RCC 7860 (cell line): ENCODE measurements at places on chromosomes 4 and X.

DNA sequence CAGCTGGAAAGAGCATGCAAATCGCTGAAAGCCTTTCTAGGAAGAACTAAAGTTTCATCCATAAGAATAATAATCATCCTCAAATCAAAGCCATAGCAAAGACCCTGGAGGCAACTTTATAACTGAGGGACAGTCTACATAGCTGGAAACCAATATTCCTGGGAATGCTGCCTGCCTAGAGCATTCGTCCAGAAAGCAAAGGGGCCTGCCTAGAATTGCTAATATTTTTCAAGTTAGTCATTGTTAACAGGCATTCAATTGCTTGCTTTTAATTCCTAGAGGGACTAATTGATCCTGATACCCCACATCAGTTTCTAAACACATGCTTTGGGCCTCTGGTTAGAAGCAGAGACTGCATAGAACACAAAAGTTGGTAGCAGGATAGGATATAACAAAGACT is 4.2 kb upstream of the PPARGC1A start:
- no peak for DNase-seq

DNA sequence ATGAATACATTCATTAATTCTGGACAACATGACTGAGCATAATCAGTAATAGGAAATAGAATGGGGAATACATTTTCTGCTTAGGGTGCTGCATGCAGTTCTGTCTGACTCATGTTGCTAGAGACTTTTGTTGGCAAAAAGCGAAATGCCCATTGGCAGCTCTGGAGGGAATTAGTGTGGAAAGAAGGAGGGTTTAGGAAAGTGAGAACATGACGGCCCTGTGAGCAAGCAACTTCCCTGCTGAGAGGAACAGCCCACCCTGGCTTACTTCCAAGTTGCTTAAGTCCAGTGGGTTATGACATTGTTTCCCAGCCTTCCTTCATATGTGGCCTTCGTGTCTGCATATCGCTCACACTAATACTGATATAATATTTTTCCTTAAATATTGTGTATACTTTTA is 13.8 kb downstream of the MAD2L1 start:
- DNase-seq, result peak; percentile 74

GRCh38 chr4:6294705-6295421 is 25.2 kb downstream of the WFS1 start:
- DNase-seq, result no peak

GRCh38 chr4:103845075-103845474 is 125.3 kb upstream of the TACR3 start:
- DNase-seq, result no peak

- DNase-seq, result no peak
These were observed 35.7 kb upstream of the TBC1D14 start for GRCh38 chr4:6873792-6874461.

DNA sequence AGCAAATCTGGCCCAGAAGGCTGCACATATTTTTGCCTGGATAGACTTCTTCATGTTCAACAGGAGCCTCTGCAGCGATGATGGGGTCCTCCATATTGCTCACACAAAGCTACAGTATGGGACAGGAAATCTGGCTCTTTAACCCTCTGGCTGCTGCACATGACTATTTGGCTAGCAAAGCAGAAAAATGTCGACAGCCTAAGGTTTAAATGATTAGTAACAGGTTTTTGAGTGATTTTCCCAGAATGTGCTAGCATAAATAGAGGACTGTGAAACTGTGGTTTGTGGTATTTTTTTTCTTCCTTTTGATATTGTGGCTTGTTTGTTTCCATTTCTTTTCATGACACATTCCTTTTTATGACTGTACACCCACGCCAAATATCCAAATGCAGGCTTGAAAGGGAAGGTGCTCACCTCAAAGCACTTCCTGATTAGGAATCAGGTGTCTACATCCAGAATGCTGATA is 120.2 kb upstream of the GK2 start:
- no peak for DNase-seq

- DNase-seq, result no peak
These were observed 221.8 kb upstream of the KLF3 start for GRCh38 chr4:38442073-38442788.

- no peak for DNase-seq
These were observed 485.5 kb downstream of the NAF1 start for GRCh38 chr4:162681212-162681611.

DNA sequence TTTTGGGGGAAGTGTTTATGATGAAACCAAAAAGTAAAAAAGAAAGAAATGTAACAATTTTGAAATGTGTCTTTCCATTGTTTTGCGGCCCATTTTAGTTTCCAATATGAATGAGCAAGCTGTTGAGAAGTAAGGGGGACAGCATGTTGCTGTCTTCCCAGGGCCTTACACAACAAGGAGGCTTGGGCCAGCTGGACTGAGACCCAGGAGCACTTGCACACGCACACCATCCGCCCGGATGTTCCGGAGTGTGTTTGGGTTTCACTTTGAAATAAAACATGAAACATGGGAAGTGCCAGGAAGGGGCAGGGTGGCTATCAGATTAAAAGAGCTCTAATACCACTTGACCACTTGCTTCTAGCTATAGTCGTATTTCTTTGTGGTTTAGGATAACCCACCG is 144.4 kb downstream of the NHS start:
- no peak for DNase-seq

DNA sequence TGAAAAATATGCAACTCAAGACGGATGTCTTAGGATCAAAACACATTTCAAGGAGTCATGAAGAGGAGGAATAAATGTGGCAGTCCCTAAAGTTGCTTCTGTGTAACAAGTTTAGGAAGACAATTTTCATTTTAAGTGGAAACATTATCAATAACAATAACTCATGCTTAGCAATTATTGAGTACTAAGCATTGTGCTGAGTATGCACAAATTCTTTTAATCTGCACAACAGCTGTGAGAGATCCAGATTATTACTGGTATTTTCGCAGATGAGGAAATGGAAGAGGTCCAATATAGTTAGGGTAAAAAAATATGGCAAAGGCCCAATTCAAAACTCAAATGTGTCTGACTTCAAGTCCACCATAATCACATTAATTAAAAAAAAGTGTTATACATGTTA is 2.9 kb upstream of the TEX13B start:
- DNase-seq, result no peak

DNA sequence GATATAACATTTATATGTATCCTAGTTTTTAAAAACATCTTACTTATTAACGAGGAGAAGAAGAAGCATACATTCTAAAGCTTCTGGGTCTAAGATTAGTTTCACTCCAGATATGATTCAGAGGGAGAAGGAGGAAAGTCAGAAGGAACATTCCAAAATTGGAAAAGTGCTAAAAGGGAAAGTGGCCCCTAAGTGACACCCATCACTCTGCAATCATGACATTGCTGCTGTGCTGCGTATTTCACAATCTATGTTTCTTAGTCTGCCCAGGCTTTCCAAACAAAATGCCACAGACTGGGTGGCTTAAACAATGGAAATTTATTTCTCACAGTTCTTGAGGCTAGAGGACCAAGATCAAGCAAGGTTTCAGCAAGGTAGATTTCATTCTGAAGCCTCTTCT is 72.5 kb upstream of the ATOH1 start:
- DNase-seq, result no peak

GRCh38 chrX:48487362-48487798 is 11.4 kb downstream of the FTSJ1 start:
- peak; percentile 99 for DNase-seq

DNA sequence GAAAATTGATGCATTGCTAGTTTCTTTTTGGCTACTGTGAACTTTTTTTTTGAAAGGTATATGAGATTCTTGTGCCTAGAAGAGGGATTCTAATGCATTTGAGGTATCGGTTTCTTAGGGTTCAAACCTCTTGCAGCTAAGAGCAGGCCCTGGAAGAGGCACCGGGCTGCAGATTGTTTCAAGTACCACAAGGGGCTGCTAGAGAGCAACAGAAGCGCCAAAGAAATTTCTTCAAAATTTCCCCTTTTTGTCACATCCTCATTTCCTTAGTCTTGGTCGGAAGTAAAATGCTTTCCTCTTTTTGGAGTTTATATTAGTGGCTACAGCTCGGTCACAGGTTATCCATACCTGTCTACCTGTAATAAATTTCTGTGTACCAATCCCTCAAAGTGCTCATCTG is 89.8 kb downstream of the PDGFRA start:
- DNase-seq, result peak; percentile 18

GRCh38 chr4:47801481-47802002 is 36.3 kb downstream of the CORIN start:
- no peak for DNase-seq

GRCh38 chr4:42573249-42573648 is 83.7 kb downstream of the ATP8A1 start:
- DNase-seq, result no peak

DNA sequence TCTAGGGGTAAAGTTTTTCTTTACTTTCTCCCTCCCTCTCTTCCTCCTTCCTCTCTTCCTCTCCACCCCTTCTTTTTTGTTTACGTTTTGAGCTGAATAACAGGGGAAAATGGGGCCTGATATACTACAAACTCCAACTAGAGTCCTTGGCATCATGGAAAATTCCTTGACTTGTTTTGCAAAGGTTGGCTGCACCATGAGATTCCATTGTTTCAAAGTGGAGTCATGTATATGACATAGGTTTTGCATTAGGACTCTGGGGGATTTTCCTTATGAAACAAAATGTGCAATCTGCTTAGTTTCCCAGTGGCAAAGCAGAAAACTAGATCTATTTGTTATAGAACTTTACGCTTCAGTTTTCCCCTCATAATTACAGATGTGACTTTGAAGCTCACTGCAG is 233.5 kb upstream of the PGRMC2 start:
- DNase-seq, result peak; percentile 40

GRCh38 chrX:120356084-120356483 is 5.8 kb upstream of the ATP1B4 start:
- no peak for DNase-seq

DNA sequence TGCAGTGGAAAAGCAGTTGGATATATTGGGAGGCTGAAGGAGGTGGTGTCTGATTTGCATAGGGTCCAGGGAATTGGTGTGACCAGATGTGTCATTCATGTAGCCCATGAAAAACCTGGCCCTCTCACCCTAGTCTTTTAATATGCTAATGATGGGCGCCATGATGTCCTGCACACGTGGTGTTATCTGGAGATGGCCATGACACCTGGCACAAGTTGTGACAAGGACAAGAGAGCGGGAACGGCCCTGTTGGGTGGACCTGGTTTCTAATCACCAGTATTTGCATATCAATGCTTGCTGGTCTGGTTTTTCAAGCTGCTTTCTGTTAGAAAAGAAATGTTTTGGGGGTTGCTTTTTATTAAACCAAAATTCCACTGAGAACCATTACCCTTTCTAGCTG is 87.4 kb downstream of the ZXDA start:
- DNase-seq, result no peak

DNA sequence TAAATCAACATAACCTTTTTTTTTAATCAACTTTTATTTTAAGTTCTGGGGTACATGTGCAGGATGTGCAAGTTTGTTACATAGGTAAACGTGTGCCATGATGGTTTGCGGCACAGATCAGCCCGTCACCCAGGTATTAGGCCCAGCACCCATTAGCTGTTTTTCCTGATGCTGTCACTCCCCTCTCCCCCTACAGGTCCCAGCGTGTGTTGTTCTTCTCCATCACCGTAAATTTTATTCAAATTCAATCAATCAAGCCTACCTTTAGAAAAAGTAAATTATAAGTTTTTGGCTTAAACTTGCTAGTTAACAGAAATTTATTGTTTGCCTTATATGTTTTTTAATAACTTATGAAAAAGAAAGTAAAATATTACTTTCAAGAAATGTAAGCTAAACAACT is 25.9 kb downstream of the TIGD2 start:
- DNase-seq, result no peak

- DNase-seq, result no peak
These were observed 325.0 kb downstream of the PCDH7 start for GRCh38 chr4:31045151-31045550.

- DNase-seq, result no peak
These were observed 35.1 kb upstream of the TBL1X start for GRCh38 chrX:9429767-9430166.

DNA sequence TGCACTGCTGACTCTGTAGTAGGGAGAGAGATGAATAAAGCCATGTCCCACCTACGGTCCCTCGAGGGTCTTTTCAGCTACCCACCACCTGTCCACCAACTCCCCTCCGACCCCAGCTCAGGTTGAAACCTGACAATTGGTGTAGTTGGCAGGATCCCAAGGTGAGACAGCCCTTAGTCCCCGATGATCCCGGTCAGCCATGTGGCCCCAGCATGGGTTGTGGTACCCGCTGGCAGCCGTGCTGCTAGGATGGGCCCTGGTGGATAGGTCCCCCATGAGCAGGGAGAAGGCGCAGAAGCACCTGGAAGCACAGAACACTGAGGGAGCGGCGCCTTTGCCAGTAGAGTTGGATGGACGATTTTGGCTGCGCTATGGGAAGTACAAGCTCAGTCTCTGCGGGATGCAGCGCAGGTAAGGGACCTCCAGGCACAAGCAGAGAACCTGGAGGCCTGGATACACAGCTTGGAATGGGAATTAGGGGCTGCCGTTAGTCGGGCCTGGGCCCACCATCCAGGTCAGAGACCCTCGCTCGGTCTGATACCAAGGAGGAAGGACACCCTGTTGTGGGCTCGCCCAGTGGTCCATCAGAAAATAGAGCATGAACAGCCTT is 694.6 kb upstream of the AGA start:
- DNase-seq, result no peak

DNA sequence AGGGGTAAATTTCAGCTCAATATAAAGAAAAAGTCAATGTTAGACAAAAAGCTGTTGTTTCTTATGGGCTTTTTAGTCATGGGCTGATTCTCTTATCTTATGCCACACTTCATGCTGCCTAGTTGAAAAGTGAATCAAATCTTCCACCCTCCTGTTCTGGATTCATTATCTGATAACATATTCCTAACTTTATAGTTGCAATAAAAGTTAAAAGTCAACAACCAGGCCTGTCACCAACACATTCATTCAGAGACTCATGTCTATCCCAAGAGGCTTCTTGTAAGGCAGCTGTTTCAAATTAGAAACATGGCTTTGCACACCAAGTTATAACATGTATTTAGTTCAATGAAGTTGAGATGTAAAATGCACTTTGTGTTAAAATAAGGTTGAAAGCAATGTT is 243.8 kb downstream of the ADAMTS3 start:
- DNase-seq, result no peak

- no peak for DNase-seq
These were observed 331.6 kb downstream of the UNC5C start for GRCh38 chr4:95217197-95217596.

DNA sequence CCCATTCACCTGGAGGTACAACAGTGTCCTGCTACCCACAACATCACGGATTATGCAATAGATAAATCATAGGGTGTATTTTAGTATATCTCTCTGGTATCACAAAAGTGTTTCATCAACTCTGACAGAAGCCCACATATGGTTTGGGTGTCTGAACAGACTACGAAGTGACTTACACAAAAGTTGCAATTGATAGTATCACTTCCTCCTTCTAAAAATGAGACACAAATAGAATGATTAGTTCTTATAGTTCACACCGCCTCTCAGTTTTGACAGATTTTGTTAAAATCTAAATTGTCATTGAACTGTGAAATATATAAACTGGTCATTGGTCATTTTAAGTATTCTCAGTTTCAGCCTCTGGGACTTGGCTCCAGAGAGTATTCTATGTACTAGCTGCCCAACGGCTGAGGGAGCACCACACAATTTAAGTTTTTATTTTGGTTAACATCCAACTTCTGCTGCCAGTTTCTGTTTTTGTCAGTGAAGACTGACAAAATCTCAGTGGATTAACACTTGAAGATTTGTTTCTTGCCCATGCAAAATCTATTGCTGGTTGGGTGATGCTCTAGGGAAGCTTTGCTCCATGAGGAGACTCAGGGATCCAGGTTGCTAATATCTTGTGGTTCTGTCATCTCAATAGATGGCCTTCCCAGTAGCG is 113.8 kb upstream of the PUDP start:
- DNase-seq, result no peak

- no peak for DNase-seq
These were observed 436.3 kb upstream of the MAGEB18 start for GRCh38 chrX:25701876-25702275.
